ENCODE measurements at places on chromosomes 12 and 14.

DNA sequence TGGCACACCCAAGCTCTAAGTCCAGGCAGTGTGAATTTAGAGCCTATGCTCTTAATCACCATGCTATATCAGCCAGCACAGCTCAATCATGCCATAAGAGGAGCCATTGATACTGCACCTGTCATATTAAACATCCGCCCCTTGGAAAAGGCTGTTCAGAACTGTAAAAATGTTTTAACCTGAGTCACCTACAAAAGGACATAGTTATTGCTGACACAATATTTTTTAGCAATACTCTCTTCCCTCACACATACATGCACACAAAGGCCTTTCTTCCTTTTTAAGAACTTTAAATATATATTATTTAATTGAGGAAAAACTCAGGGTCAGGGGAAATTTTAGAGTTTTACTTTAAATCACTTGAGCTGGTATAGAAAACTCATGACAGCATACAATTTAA lies 83.5 kb upstream of the ATXN7L3B start:
- DNase-seq = no peak

GRCh38 chr12:108525681-108526080 lies 10.6 kb downstream of the FICD start:
- no peak for DNase-seq

DNA sequence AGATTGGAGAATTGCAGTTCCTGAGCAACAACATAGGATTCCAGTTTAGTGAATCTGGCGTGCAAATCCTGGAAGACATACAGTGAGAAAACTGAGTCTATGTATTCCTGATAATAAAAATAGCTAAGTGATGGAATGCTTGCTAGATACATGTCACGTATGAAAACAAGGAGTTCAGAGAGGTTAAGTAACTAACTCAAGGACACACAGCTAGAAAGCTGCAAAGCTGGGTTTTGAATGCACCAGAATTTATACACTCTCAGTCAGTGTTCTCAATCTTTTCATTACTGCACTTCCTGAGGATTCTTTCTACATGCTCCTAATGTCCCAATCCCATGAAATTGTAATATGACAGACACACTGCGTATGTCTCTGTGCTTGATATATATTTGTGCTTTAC lies 35.3 kb downstream of the TBX3 start:
- DNase-seq = no peak

GRCh38 chr14:104821971-104822608 lies 21.2 kb downstream of the ZBTB42 start:
- DNase-seq = no peak

GRCh38 chr12:132551641-132552031 lies 58.7 kb downstream of the LRCOL1 start:
- no peak for DNase-seq

- DNase-seq = no peak
Measured at GRCh38 chr12:6494968-6495367, 1.1 kb downstream of the NCAPD2 start.

DNA sequence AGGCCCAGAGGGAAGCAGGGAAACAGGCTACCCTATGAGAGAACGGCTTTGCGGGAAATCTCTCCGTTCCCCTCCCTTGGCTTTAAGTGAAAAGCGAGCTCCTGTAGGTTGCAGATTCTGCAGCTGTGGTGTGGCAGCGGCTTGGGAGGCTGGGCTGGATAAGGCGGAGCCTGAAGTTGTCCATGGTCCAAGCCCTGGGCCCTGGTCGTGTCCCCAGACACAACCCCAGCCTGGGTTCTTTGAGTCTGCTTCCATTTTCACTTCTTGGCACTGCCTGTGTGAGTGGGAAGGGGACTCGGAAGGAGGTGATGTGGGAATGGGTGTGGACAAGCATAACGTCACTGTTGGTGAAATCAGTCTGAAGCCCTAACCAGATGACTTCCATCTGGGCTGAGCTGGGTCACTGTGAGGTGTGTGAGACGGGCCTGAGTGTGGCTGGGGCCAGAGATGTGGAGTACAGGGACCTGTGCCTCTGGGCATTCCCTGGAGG lies 43.0 kb upstream of the CTDSP2 start:
- no peak for DNase-seq

GRCh38 chr12:116955382-116956021 lies 44.8 kb downstream of the FBXW8 start:
- no peak for DNase-seq

- peak; percentile 47 for DNase-seq
Measured at GRCh38 chr14:36605506-36605857, 23.1 kb upstream of the NKX2-8 start.

DNA sequence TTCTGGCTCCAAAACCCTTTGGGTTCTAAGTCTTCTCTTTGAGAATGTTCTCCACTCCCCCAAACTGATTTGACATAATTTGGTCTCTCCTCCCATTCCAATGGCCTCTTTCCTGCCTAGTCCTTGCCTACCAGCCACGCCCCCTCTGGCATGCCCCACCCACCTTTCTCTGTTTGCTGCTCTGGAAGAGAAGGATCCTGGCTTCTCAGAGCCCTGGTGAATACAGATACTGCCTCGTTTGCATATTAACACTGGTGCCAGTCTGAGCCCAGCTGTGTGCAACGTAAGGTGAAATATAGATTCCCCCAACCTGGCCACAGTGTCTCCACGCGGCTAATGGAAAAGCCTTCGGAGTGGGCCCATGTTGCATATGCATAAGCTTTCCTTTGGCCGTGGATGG lies 79.7 kb downstream of the PAPOLA start:
- DNase-seq = peak; percentile 94

DNA sequence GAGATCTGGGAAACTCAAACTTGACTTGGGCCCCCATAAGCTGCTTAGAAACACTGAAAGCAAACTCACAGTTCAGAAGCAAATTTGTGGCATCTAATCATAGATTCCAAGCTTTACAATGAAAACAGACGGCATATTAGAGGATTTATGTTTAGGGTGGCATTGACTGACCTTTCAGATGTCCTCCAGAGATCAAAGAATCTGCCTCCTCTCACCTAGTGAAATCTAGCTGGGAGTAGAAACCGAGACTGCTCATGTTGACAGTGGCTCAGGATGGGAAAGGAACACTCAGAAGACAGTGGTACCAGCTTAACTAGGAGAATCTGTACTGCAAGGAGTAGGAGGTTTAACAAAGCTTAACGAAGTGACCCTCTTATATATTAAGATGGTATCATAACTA lies 345.0 kb downstream of the GXYLT1 start:
- no peak for DNase-seq

GRCh38 chr14:36271939-36272907 lies 48.2 kb downstream of the MBIP start:
- DNase-seq = no peak

- DNase-seq = no peak
Measured at GRCh38 chr14:90788031-90788430, 28.2 kb downstream of the TTC7B start.

All from NCI-H526 (cell line).